ENCODE measurements at places on chromosomes 1 and 21. TPM values are rescaled to one million over a fixed set of nuclear protein-coding genes. Genes with fewer than 3 reads are reported as not detected.

The AMY2B gene
- total RNA-seq = 2.0 TPM

The ADAMTS4 gene
- 4.9 TPM for total RNA-seq

The ADORA3 gene
- not detected for total RNA-seq

The S100A3 gene
- total RNA-seq = 5.0 TPM

The TPTE gene
- not detected for total RNA-seq

The OR2L8 gene
- not detected for total RNA-seq

The SLC5A9 gene
- total RNA-seq = not detected

The SPRR1A gene
- total RNA-seq = not detected

The KCNJ10 gene
- total RNA-seq = not detected

The GJA8 gene
- not detected for total RNA-seq

The RPL5 gene
- total RNA-seq = 1,667 TPM

The SEC16B gene
- total RNA-seq = 2.9 TPM

The INSRR gene
- under 0.01 TPM for total RNA-seq

The METTL18 gene
- total RNA-seq = 2.1 TPM

The CLCA4 gene
- total RNA-seq = not detected

The CCDC17 gene
- total RNA-seq = 0.45 TPM

The NSL1 gene
- total RNA-seq = 10.5 TPM

The FASLG gene
- total RNA-seq = not detected

The FH gene
- 111 TPM for total RNA-seq

The WASF2 gene
- total RNA-seq = 9.5 TPM

The TFF3 gene
- 0.47 TPM for total RNA-seq

The CAPN8 gene
- not detected for total RNA-seq

The GRHL3 gene
- not detected for total RNA-seq

The VSIG8 gene
- 0.08 TPM for total RNA-seq
